ENCODE measurements at places on chromosomes 12 and 14.

- no peak for DNase-seq
Observed at GRCh38 chr14:31263485-31264133, 56.0 kb upstream of the HECTD1 start.

- DNase-seq, result no peak
Observed at GRCh38 chr14:77557391-77557790, 58.8 kb upstream of the ISM2 start.

- no peak for DNase-seq
Observed at GRCh38 chr14:95395098-95395737, 75.5 kb upstream of the CLMN start.

DNA sequence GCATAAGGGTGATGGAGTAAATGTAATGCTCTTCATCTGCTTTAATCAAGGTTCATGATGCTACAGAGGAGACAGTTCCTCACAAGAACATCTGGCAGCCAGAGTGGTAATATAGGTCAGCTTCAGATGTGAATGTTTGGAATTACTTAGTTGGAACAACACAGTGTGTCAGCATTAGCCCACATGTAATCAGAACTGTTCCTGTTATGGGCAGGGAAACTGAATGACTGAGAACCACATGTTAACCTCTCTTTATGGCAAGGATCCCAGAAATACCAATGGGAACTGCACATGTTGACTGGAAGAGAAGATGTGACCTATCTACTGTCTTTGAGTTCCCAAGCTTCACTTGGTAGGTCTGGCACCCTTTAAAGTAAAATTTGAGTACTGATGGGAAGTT lies 390.1 kb upstream of the PDE3A start:
- DNase-seq, result no peak

DNA sequence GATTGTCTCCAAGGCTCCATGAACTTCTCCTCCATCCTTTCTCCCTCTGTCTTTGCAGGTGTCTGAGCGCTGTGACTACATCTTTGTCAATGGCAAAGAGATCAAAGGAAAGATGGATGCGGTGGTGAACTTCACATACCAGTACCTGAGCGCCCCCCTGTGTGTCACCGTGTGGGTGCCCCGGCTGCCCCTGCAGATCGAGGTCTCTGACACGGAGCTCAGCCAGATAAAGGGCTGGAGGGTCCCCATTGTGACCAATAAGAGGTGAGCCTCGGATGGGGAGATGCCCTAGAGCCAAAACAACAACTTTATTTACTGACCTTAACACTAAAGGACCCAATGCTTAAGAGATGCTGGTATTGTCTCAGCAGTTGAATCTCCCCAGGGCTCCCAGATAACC lies 130.0 kb downstream of the SLC15A4 start:
- no peak for DNase-seq

DNA sequence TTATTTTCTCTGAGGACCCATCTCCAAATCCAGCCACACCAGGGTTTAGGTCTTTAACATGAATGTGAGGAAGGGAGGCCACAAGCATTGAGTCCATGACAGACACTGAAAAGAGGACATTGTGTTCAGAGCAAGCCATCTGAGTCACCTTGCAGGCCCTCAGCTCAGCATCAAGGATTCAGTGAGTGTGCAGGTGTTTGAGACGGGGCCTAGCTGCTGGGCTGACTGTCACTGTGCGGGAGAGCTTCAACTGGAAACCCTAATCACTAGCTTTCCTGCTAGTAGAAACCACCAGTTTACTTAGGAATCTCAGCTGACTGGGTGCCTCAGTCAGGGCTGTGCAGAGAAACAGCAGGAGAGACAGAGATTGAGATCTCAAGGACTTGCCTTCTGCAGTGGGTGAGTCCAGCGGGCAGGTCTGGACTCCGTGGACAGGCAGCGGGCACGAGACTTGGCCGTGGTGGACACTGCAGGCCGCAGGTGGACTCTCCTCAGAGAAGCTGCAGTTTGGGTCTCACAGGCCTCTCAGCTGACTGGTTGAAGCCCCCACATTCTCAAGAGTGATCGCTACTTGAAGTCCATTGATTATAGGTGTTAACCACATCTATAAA lies 86.1 kb upstream of the DYNC1H1 start:
- DNase-seq, result no peak

- DNase-seq, result no peak
Observed at GRCh38 chr12:74538491-74539258, 1.0 kb downstream of the ATXN7L3B start.

DNA sequence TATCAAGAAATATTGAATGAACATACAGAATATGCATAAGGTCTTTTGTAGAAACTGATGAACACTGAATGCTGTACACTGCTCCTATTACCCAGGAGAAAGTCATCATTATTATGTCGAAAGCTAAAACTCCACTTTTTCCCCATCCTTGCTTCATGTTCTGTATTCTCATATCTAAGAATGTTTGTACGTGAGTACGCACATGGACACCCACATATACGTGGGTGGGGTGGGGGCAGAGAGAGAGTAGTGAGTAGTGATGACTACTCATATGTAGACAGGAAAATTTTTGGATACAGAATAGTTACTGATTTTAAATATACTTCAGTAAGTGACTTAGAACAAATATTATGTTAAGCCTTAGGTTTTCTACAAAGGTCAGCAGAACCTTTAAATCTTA lies 75.1 kb downstream of the FERMT2 start:
- no peak for DNase-seq

DNA sequence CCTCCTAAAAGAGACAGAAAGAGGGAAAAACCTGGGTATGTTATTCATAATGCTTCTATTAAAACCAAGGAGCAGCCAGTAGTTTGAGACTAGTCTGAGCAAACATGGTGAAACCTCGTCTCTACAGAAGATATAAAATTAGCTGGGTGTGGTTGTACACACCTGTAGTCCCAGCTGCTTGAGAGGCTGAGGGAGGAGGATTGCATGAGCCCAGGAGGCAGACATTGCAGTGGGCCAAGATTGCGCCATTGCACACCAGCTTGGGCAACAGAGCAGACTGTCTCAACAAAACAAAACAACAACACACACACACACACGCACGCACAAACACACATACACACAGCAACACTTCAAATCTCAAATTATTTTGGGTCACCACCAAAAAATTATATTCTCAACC lies 27.8 kb downstream of the HECTD4 start:
- DNase-seq, result no peak

DNA sequence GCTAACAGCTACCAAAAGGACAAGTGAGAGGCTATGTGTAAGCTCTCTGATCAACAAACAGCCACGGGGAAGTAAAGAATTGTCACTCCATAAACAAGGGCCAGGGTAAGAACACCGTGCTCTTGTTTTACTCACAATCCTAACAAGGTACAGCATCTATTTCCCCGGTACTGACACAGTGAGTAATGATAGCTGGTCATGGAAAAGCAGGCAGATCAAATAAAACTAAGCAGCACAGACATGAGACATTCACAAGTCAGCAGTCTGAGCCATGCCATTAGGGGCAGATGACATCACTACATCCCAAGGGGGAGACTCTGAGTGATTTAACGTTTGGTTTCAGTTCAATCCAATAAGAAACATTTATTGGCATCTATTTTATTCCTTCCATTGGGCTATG lies 54.4 kb downstream of the ARL6IP4 start:
- DNase-seq, result no peak

- no peak for DNase-seq
Observed at GRCh38 chr12:128693115-128693514, 130.6 kb downstream of the SLC15A4 start.

- no peak for DNase-seq
Observed at GRCh38 chr14:51743588-51744000, 91.9 kb downstream of the FRMD6 start.

DNA sequence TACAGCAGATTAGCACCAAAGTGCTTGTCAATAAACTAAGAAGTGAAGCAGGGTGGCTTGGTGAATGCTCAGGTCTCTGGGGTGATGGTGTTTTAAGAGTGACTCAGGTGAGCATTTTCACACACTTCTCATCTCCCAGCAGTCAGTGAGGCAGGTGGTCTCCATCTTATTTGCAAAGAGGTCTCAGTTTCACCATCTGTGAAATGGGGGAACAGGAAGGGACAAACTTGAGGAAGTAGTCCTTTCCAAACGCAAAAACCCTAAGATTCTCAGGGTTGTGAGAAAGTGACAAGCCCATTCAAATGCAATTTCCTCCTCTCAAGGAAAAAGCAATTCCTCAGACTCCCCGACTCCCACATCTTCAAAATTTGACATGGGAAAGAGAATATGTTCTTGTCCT lies 54.1 kb downstream of the CMKLR1 start:
- DNase-seq, result no peak

- no peak for DNase-seq
Observed at GRCh38 chr12:118984161-118984943, 3.0 kb downstream of the SRRM4 start.

- no peak for DNase-seq
Observed at GRCh38 chr14:104724981-104725771, 1.1 kb downstream of the ADSS1 start.

- DNase-seq, result no peak
Observed at GRCh38 chr12:16586350-16587109, 19.4 kb downstream of the LMO3 start.

- DNase-seq, result no peak
Observed at GRCh38 chr12:5507401-5507935, 75.6 kb downstream of the NTF3 start.

- peak; percentile 97 for DNase-seq
Observed at GRCh38 chr14:24366721-24367513, 1.1 kb upstream of the NFATC4 start.

- no peak for DNase-seq
Observed at GRCh38 chr12:130835011-130835410, 4.0 kb downstream of the STX2 start.
